ENCODE measurements at places on chromosomes 7 and 10.

DNA sequence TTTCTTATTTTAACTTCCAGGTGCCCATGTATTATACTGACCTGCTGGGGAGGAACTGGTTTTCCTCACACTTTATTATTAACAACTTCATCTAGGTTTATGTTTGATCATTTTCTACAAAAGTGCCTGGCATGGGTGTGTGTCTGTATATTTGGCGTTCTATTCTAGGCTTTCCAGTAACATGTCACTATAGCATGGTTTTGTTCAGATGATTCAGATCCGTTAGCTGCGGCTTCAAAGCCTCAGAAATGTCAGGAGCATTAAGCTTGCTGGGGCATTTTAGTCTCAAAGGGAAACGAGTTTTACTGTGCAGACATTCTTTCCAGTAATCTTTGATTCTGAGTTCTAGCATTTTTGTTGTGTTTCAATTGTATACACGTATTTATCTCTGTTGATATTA, 2.3 kb downstream of the INPP5A start:
- peak; percentile 73 for DNase-seq

DNA sequence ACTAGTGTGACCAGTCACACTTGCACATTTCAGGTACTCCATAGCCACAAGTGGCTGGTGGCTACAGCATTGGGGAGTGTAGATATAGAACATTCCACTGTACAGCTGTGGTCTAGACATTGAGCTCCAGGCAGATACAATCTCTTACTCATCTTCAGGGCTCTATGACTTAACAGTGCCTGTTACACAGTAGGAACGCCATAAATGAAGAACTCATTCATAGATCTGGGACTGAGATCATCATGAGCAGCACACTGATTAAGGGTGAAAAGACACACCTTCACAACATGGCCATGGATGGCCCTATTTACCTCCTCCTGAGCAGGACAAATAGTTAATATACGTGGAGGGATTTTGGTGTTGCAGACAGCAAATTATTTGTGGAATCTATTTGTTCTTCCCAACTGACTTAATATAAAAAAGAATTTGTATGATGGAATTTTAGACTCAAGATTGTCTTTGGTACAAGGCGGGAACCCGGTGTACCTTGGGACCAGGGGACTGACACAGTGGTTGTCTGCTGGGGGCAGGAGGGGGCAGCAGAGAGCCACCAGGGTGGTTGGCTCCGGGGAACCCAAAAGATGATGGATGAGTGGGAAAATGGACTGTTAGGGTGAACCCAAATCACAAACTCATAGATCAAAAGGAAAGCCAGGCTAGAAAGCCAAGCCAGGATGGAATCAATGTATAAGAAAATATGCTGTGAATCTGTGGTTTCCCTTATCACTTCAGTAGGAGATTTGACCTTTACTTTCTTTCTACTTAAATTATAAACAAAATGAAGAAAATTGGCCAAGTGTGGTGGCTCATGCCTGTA, 24.3 kb upstream of the CPA2 start:
- DNase-seq: peak; percentile 73

DNA sequence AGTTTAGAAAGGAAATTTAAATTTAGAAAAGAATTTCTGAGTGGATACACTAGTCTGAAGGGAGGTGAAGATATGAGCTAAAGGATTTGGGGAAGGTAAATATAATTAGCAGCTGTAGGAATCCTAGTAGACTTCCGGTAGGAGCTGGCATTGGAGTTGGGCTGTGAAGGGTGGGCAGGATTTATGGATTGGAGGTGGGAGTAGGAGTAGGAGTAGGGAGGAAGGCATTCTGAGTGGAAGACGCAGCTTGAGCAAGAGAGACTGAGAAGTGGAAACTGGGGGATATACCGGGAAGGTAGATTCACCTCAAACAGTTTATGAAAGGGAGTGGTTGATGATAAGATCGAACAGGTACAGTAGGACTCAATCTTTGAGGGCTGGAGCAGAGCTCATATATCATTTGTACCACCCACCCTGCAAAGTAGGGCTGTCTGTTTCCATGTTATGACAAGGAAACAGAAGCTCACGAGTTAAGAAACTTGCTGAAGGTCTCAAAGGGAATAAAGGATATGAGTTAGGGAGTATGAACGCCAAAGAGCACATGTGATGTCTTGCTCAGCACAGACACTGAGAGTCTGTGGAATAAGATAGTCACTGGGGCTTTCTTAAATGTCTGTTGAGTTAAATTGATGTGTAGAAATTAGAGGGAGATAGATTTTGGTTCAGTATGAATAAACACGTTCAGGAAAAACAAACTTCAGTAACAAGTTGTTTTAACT, 81.6 kb downstream of the RPS24 start:
- no peak for DNase-seq

GRCh38 chr7:99699946-99700345, 20.1 kb upstream of the CYP3A5 start:
- no peak for DNase-seq

DNA sequence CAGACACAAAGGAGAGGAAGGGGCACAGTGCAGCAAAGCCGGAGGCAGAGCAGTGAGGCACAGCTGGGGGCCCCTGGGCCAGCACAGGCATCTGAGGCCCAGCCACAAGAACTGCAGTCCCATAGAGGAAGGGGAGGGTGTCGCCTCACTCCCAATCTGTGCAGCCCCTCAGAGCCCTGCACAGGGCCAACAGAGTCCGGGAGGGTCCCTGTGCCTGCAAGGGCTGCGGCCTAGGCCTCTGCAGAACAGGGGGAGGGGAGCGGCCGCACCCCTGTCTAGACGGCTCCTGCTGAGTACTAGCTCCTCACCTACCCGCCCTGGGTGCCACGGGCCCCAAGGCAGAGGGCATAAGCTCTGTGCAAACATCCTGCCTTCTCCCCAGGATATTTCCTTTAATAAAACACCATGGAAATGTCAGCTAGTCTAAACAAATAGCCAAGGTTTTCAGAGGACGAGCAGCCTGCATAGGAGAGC, 32.4 kb upstream of the RET start:
- DNase-seq: no peak

DNA sequence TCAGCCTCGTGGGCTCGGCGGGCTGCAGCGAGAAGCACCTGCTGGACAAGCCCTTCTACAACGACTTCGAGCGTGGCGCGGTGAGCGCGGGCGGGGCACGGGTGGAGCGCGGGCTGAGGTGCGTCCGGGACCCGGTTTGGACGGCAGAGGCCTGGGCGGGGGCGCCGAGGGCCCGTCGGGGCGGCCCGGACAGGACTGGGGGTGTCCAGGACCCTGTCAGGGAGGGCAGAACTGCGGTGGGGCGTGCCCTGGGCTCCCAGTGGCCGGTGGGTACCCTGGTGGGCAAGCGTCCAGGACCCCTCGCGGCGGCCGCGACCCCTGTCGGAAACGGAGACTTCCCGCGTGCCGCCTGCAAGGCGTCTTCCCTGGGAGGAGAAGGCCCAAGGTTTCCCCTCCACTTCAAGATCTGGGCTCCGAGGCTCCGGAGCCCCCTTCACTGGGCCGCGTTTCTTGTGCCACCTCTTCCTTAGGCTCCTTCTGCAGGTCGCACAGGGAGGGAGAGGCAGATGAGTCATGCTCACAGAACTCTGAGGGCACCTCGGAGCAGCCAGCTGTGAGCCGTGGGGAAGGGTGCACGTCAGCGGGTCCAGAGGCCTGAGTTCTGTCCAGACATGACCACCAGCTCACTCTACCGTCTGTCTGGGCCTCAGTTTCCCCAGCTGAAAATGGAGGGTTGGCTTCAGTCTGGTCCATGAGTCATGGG, 485 bp downstream of the ALOX5 start:
- DNase-seq: no peak

DNA sequence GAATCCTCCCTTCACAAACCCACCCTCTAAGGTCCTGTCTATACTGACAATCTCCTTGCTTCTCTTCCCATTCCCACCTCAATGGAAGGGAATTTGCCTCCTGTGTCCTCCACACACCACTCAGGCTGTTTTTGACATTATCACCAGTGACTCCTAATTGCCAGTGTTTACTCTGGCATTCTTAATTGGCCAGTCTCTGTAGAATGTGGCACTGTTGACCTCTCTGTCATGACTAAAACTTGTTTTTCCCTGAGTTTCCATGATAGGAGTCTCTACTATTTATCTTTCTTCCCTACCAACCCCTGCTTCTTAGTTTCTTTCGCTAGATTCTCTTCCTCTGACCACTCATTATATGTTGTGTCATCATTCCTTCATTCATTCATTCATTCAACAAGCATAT, 12.1 kb downstream of the SLC16A12 start:
- no peak for DNase-seq

DNA sequence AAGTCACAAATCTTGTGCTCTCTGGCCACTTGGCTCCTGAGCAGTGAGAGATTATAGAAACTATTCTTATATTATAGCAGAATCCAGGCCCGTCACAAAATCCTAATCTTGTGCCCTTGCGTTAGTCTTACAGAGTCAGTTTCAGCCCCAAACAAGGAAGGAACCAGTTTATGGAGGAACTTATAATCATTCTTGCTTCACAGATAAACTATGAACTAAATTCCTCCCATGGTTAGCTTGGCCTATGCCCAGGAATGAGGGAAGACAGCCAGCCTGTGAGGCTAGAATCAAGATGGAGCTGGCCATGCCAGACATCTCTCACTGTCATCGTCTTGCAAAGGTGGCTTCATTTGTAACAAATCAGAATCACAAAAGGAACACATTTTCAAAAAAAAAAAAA, 199.7 kb upstream of the PITRM1 start:
- DNase-seq: peak; percentile 4

DNA sequence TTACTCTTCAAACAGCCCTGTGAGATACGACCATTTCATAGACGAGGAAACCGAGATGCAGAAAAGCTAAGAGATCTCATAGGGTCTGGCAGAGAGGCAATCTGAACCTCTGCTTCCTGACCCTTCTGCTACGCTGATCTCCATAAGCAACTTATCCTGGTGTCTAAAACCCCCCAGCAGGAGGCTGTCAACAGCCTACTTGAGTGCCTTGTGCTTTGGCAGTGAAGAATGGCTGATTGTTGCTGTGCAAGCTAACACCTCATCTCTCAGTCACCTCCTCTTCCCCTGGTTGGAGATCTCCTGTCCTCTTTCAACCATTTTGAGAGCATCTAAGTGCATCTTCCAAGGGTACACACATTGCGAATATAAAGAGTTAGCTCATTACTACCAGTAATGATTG, 86.2 kb downstream of the AOAH start:
- DNase-seq: no peak

- DNase-seq: no peak
Measured at GRCh38 chr7:110595694-110596093, 495.2 kb upstream of the LRRN3 start.

DNA sequence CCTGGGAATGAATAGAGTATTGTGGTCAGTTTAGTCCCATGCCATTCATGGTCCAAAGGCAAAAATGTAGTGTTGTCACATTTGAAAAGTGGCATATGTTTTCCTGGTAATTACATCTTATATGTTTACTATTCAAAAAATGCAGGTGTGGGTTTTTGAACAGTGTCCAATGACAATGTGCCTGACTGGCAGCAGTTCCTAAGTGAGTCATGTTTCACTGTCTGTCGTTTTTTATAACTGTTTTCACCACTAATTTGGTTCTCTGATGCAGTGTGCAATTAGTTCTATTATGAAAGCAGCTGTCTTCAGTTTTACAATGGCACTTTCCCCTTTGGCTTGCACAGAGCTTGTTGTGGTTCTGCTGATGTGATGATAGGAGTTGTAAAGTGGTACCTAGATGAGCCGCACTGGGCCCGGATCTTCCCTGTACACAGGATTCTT, 162.3 kb downstream of the SEM1 start:
- no peak for DNase-seq

GRCh38 chr10:32987172-32987571, 29.1 kb upstream of the ITGB1 start:
- no peak for DNase-seq

GRCh38 chr10:73398024-73398423, 15.8 kb downstream of the ANXA7 start:
- DNase-seq: no peak

DNA sequence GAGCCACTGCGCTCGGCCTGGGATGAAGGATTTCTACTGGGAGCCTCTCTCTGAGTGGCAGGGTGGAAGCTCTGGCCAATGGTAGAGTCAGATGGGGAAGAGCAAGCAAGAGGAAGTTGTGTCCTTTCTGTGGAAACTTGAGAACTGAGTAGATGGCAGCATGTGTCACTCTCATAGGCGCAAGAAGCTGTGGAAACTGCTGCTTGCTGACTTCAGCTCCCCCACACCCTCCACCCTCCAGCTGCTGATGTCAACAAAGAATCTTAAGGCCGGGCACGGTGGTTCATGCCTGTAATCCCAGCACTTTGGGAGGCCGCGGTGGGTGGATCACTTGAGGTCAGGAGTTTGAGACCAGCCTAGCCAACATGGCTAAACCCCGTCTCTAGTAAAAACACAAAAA, 39.8 kb upstream of the SRGN start:
- peak; percentile 35 for DNase-seq

DNA sequence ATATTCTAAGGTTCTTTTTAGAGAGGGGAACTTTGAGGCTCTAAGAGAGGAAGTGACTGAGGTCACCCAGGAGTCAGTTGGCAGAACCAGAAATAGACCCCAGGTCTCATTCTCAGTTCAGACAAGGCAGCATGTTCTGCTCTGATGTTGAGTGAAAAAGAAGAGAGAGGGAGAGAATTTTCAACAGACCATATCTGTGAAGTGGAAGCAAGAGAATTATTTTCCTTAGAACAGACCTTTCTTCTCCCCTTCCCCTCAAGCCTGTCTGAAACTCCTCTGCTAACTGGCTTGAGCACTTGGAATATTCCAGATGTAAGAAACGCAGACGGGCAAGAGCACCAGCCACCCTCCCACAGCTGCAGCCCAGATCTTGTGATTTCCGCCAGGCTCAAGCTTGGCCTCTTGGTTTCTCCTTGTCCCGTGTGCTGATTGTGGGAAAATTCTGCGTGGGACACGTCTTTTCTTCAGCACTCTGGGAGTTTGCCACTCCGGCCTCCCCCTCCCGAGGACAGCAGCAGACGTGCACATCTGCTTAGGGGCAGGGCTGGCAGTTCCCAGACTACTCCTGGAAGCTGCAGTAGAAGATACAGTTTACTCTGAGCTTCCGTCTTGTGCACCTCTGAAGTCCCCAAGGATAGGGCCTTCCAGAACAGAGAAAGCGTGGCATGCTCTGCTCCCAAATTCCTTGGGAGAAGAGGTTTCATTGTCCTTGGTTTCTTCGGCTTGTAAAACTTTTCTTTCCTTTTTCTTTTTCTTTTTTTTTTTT, 22.7 kb upstream of the IKZF1 start:
- DNase-seq: no peak

GRCh38 chr7:5594616-5595544, 171.2 kb upstream of the TNRC18 start:
- peak; percentile 48 for DNase-seq

GRCh38 chr10:24645784-24646183, 77.9 kb downstream of the ARHGAP21 start:
- DNase-seq: peak; percentile 31

DNA sequence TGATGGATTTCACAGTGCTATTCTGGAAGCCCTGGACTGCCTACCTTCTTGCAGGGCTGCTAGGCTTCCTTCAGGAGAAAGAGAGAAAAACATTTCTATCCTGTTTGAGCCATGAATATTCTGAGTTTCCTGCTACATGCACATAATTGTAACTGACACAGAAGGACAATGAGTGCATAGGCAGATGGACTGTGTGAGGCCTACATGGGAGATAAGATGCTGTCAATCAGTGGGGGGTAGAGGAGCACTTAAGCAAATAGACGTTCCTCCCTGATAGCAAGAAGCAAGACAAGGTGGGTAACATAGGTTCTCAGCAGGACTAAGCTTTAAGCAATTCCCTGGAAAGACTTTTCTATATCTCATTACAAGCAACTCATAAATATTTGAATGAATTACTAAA, 11.6 kb downstream of the ALDH18A1 start:
- no peak for DNase-seq

Measured in EL (cell line).